Hair follicular keratinocyte (primary cell): ENCODE measurements at places on chromosomes 6 and 20. TPM values are rescaled to one million over a fixed set of nuclear protein-coding genes. Genes with fewer than 3 reads are reported as not detected.

The TSPO2 gene
- total RNA-seq, result not detected in 2 replicates

The GSTA3 gene
- not detected in 2 replicates for total RNA-seq

The DACT2 gene
- 0.16 and 0.57 TPM in 2 replicates for total RNA-seq

The HSP90AB1 gene
- total RNA-seq, result 822 and 1,294 TPM in 2 replicates

The DEK gene
- 69.8 and 132 TPM in 2 replicates for total RNA-seq

The C6orf118 gene
- total RNA-seq, result not detected in 2 replicates

The CUL7 gene
- total RNA-seq, result 11.2 and 20.9 TPM in 2 replicates

The RFX6 gene
- not detected in 2 replicates for total RNA-seq

The MYCT1 gene
- total RNA-seq, result not detected in 2 replicates

The MAD2L1BP gene
- total RNA-seq, result 26.0 and 33.0 TPM in 2 replicates

The DZANK1 gene
- total RNA-seq, result 0.65 and 1.9 TPM in 2 replicates

The TFAP2D gene
- not detected in 2 replicates for total RNA-seq

The RNF39 gene
- total RNA-seq, result 2.9 and 7.2 TPM in 2 replicates

The TTLL9 gene
- total RNA-seq, result not detected in 2 replicates

The TGM3 gene
- not detected in 2 replicates for total RNA-seq

The DLL1 gene
- total RNA-seq, result 19.4 and 37.1 TPM in 2 replicates

The PPP1R10 gene
- total RNA-seq, result 24.8 and 31.6 TPM in 2 replicates

The PBOV1 gene
- not detected in 2 replicates for total RNA-seq

The SLC17A4 gene
- not detected in 2 replicates for total RNA-seq
